ELF-1 (cell line): ENCODE measurements at places on chromosomes 3 and 15.

DNA sequence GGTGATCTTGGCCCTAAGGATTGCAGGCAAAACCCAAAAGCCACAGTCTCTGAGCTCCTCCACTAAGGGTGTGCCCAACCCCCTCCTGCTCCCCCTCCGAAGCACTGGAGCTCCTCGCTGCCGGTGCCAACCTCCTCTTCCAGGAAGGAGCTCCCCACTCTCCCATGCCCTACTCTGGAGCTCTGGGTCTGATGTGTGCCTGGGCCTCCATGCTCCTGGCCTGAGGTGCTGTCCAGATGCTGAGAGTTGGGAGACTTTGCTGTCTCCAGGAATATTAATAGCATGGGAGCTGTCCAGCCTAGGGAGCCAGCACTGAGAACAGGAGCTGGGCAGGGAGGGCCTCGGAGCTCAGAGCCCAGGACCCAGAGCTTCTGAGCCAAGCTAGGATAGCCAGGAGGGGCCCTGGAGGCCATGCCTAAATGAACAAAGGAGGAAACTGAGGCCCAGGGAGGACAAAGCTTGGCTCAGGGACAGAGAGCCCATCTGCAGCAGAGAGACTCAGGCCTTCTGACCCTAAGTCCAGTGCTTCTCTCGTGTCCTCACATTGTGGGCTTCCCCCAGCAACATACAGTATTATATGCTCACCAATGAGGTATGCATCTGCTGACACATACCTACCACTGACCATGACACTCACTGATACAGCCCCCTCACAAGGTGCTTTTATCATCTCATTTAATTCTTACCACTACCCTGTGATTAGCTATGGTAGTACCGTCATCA, 36.9 kb upstream of the HERC1 start:
- DNase-seq = peak; percentile 80

DNA sequence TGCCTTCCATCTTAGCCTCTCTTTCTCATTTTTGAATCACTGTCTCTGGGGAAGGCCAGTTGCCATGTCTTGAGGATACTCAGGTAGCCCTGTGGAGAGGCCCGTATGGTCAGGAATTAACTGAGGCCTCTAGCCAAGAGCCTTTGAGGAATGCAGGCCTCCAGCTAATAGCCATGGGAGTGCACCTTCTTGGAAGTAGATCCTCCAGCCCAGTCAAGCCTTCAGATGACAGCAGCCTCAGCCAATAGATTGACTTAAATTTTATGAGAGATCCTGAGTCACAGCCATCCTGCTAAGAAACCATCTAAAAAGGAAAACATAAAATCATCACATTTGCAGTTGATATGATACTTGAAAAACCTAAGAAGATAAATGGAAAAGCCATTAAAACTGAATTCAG, 112.5 kb upstream of the BNIP2 start:
- peak; percentile 10 for DNase-seq

GRCh38 chr3:52458031-52458760, 2.8 kb downstream of the NISCH start:
- DNase-seq = no peak

GRCh38 chr3:54146506-54147239, 24.3 kb downstream of the CACNA2D3 start:
- DNase-seq = peak; percentile 82
